ENCODE measurements at places on chromosomes 1 and 21.

- DNase-seq: no peak
These were observed 27.3 kb downstream of the ZBTB8OS start for GRCh38 chr1:32622806-32623681.

DNA sequence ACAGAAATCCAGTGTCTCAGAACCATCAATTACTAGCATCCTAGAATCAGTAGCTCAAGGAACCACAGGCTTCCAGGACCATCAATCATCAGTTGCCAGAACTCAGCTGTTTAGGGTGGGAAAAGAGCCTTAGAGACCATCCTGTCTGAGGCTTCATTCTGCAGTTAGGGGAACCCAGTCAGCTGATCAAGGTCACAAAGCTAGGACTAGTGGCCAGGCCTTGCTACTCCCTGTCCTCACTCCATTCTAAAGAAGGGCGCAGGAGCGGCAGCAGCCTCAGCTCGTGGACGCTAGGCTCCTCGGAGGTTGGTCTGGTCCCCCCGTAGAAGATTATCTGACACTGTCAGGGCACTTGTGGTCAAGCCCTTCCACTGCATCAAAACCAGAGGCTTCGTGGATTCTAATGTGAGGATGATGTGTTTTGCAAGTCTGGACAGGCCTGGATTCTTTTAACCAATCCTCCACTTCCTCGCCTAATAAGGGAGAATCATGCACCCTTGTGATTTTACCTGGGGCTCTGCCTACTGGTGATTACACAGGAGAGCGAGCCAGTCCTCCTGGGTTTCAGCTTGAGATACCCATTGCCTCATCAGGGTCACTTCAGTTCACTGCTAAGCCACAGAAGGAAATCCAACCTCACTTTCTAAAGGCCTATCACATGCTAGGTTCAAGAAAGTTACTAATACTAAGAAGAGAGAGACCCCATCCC lies 41.7 kb upstream of the IFFO2 start:
- DNase-seq: no peak

GRCh38 chr1:58670181-58670580 lies 29.7 kb downstream of the MYSM1 start:
- no peak for DNase-seq

DNA sequence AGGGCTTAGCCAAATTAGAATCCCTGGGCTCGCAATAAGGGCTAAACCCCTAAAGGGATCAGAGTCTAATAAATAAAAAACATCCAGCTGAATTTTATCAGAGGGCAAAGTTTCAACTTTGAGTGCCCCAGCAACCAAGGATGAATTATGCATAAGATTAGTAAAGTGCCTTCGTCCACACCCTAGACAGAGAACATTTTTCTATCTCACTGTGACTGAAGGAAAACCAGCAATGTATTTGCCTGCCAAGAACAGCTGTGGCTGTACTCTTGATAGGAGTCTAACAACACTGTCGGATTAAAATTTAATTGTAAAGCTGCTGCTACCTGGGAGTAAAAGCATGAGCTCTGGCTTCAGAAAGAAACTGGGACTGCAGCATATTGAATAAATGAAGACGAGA lies 23.3 kb downstream of the WNT2B start:
- no peak for DNase-seq

GRCh38 chr1:180898441-180899219 lies 14.1 kb upstream of the KIAA1614 start:
- no peak for DNase-seq

GRCh38 chr1:109379422-109379821 lies 18.3 kb downstream of the SORT1 start:
- no peak for DNase-seq

GRCh38 chr1:22972760-22973159 lies at the start of gene LACTBL1:
Gene LACTBL1 (minus strand): TSS chr1:22972866. CDS start chr1:22972316, 550 bp downstream.
- DNase-seq: no peak

DNA sequence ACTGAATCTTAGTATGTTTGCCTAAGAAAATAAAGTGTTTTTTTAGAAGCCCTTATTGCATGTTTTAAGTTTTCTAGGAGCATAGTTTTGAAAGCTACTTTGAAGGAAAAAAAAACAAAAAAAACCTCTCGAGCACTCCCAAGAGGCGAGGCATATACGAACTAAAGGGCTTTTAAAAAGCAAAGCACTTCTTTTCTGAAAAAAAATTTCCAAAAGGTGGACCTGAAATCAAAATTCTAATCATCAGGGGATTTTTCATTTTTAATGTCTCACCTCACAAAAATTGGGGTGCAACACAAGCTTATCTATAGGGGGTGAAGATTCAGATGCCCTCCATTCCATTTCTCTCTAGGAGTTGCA lies 594 bp downstream of the GLMN start:
- DNase-seq: no peak

All from stimulated activated CD8-positive, alpha-beta memory T cell treated with anti-CD3 and anti-CD28 coated beads, Interleukin-15, amount 100 ng/mL, for 1 hour (primary cell).